ENCODE measurements at places on chromosomes 4 and X.
A peak's percentile ranks its signal among the peaks of the same experiment; 100 is the strongest.

DNA sequence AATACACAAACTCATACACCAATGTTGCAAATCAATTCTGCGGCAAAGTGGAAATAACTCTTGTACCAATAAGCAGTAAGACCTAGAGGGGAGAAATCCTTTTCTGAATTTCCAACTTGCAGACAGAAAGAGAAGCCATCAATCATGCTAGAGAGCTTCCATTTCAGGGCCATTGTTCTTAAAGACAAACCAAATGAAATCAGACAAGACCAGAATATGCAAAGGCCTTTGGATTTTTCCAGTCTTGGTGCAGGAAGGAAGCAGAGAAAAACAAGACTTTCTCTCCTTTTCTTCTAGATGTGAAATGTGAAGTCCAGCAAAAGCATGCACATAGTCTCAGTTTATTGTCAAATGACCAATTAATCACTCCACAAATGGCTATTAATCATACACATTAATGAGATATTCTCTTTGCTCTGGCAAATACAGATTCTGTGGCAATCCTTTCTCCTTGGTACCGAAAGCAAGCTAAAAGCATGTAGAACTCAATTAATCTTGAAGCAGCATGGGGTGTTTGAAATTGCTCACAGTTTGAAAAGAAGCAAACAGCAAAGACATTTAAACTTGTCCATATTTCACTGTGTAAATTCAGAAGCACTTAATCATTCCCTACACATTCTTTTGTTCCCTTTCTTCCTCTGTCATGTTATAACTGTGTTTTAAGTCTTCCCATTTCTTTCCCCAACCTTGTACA is 466.1 kb downstream of the GPAT3 start:
- no peak for DNase-seq

DNA sequence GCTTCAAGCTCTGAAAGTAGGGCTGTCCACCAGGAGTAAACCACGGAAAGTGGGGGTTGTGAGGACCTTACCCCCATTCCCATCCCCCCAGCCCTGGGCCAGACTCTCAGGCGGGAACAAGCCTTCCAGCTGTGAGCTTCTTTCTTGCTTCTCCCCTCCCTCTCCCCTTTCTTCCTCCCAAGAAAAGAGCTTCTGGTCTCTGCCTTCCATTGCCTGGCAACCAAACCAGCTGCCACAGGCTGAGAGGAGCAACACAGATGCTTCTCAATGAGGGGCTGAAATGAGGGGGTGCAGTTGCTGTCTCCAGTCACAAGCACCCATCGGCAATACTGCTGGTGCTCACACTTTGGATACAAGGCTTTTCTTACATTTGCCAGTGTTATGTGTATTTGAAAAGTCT is 72.5 kb downstream of the SLC16A2 start:
- DNase-seq = no peak

DNA sequence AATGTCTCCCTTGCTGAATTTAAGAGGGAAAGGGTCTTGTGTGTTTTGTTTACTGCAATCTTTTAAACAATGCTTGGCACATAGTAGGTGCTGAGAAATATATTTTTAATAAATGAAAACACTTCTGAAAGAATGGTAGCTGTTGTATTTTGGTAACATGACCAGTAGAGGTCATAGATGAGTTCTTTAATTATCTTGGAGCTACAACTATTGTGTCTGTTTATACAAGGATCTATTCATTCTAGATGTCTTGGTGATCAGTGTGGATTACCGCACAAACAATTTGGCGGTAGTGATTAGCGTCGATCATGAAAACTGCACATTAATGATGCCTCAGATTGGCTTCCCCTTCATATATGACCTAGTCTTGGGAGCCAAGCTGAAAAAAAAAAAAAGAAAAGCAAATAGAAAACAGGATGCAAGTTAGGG is 21.4 kb upstream of the SCRG1 start:
- DNase-seq = peak; percentile 36

DNA sequence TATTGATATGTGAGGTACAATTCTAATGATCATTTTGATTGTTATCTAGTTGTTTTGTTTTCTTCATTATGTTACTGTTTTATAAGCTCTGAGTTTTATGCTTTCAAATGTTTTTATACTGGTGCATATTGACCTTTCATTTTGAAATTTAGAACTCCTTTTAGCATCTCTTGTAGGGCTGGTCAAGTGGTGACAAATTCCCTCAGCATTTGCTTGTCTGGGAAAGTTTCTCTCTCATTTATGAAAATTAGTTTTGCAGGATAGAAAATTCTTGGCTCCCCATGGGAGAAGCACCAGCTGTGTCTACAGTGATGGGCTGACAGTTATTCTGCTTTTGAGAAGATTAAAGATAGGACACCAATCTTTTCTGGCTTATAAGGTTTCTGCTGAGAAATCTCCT is 105.3 kb upstream of the SPRY1 start:
- no peak for DNase-seq

DNA sequence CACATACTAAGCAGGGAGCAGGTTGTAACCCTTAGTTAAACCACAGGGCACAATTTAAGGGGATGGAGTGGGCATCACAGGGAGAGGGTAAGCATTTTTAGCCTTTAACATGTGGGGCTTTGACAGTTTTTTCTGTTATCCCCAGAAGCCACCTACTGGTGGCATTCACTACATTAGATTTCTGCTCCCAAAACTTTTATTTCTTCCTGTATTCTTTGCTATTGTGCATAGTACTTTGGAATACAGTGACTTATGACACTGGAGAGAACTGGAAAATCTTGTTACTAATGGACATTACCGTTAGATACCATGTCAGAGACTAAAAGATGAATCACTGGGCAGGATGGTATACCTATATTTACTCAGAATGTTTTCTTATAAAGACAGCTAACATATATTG is 7.3 kb downstream of the TRIM75 start:
- no peak for DNase-seq

GRCh38 chr4:96354036-96354712 is 514.3 kb downstream of the PDHA2 start:
- DNase-seq = no peak

GRCh38 chr4:16344853-16345252 is 118.6 kb upstream of the TAPT1 start:
- no peak for DNase-seq

DNA sequence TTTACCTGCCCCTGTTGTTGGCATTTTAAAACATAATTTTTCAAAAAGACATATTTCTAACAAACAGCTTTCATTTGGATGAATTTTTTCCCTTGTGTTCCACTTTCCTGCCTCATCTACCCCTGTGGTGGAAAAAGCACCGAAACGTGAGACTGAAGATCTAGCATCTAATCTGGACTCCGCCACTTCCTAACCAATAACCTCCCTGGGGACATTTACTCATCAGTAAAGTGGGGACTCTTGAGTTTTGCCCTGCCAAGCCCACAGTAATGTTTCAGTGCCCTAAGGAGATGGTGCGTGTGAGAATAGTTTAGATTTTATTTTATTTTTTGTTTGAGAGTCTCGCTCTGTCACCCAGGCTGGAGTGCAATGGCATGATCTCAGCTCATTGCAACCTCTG is 56.7 kb downstream of the ADGRG2 start:
- DNase-seq = no peak

DNA sequence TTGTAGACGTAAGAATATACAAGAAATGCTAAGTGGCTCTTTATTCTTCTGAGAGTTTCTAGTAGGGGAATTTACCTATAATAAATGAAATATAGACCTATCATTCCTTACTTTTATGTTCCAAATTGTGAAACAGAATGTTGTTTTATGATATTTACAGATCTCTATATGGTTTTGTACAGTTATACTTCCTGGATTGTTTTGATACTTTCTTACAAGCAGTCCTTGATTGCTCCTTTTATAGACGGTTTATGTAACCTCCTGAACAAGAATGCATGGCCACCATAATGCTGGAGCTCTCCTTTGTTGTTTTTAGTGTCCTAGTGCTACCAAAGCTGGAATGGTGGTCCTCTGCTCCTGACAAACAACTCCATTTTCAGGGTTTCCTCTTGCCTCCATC is 91.7 kb upstream of the RPA4 start:
- DNase-seq = no peak

DNA sequence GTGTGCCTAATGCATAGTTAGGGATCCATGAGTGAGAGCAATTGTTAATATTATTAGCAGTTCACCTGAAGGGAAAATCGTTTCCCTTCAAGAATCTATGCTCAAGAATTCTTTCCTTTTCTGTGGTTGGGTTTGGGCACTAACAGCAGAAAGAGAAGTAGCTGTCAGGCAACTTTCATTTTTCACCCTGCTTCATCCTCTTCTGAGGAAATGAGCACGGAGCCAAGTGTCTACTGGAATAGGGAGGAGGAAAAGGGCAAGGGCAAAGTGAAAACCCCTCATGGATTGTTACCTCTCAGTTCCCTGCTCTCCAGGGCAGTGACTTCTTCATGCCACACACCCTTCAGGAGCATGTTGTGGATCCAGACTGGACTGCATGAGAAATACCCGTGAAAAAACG is 2.6 kb upstream of the HPGDS start:
- DNase-seq = no peak

GRCh38 chrX:98480606-98481005 is 1596.9 kb downstream of the RPA4 start:
- no peak for DNase-seq

- DNase-seq = peak; percentile 56
These were observed 215.3 kb upstream of the TTC29 start for GRCh38 chr4:147160908-147161513.

- peak; percentile 32 for DNase-seq
These were observed 4.3 kb upstream of the RBM3 start for GRCh38 chrX:48569958-48570357.

GRCh38 chr4:16461362-16461761 is 235.1 kb upstream of the TAPT1 start:
- no peak for DNase-seq

GRCh38 chr4:93217431-93217830 is 611.1 kb upstream of the ATOH1 start:
- no peak for DNase-seq

GRCh38 chr4:136750897-136751296 is 781.4 kb downstream of the PCDH18 start:
- peak; percentile 12 for DNase-seq

GRCh38 chrX:110146521-110146920 is 143.6 kb downstream of the TMEM164 start:
- peak; percentile 45 for DNase-seq

- DNase-seq = peak; percentile 34
These were observed 111.9 kb downstream of the SORBS2 start for GRCh38 chr4:185700048-185700447.

GRCh38 chr4:147799986-147800555 is 68.2 kb downstream of the ARHGAP10 start:
- no peak for DNase-seq

GRCh38 chr4:40144716-40145115 is 52.1 kb upstream of the RHOH start:
- no peak for DNase-seq

DNA sequence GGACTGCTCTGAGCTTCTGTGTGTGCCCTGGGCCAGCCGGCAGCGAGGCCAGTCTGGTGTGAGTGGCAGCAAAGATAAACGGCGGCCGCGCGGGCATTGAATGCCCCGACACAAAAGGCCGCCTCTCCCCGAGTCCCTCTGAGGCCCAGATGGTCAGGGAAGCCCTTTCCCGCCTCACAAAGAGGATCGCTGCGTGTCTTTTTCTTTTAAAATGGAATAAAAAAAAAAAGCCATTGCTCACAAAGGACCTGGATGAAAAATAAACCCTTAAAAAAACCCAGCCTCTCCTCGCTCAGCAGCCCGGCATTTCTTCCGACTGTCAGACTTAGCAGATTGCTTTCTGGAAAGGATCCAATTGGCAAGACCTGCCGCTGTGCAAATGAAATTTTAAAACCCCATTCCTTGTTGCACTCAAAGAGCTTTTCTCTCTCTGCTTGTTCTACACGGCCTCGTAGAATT is 578.7 kb downstream of the BCOR start:
- DNase-seq = peak; percentile 60

DNA sequence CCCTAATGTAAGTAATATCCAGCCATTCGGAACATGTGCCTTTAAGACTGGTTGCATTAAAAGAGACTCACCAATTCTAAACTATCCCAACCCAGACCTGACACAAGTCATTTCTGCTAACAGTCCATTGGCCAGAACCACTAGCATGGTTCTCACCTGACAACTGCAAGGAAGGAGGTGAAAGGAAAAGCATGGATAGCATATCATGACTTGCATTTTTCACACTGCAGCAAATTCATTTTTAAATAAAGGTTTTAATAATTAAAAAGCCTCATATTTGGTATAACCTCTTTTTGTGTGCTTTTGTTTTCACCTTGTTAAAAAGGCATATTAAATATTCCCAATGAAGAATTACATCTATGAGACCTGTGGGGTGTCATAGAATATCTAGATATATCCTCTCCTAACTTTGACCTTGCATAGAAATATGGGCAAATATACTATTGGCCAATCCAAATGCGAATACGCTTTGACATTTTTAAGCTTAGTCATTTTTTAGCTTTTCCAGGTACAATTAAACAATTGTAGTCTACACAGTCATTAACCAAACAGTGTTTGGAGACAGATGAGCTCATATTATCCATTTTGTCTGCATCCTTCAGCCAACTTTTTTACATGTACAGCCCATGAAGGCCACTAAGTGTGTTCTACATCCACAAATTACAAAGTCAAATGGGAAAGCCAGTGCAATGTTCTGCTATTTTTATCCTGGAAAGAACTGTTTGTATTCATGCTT is 295.3 kb downstream of the PDGFC start:
- no peak for DNase-seq

DNA sequence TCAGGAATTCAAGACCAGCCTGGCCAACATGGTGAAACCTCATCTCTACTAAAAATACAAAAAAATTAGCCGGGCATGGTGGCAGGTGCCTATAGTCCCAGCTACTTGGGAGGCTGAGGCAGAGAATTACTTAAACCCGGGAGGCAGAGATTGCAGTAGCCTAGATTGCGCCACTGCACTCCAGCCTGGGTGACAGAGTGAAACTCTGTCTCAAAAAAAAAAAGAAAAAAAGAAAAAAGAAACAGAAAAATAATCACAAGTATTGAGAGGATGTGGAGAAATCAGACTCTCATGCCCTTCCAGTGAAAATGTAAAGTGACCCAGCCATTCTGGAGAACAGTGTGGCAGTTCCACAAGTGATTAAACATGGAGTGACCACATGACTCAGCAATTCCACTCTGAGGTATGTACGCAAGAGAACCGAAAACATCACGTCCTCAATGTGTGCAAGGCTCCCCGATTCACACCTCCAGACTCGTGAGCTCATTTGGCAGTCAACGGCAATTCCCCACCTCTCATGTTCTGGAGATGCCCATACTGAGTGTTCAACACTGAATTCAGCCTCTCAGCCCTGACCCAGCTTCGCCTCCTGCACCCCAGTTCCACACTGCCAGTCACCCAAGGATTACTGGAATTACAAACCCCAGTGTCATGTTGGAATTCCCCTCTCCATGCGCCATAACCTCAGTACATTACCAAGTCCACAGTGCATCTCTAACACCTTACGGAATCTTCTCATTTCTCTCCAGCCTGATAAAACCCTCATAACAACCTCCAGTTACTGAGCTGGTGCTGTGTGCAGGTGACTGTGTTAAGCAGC is 21.1 kb downstream of the ACOX3 start:
- no peak for DNase-seq

All from fibroblast of skin of right biceps (primary cell).